Calu3 (cell line): ENCODE measurements at places on chromosomes 4 and X.

GRCh38 chr4:112109360-112110058 is 35.7 kb upstream of the FAM241A start:
- no peak for DNase-seq

DNA sequence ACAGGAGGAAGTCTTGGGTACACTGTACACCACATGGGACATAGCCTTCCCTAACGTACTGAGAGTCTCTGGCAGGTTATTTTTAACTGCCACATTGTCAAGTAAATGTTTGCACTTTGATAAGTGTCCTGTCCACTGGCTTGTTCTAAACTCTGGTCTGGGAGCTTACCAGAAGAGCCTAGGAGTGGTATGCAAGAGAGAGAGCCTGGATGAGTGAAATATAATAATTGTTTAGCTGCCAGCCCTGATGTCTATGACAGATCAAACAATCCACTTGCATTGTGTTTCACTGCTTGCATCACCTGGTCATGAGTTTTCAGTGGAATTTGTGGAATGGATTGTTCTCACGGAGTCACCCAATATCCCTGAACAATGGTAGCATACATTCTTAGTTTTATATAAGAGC is 91.6 kb downstream of the SHROOM3 start:
- peak; percentile 44 for DNase-seq

- DNase-seq: no peak
Measured at GRCh38 chr4:81808011-81808672, 336.4 kb upstream of the RASGEF1B start.

GRCh38 chr4:86831262-86832130 is 17.7 kb downstream of the SLC10A6 start:
- DNase-seq: peak; percentile 60

GRCh38 chr4:161189286-161190134 is 974.3 kb downstream of the FSTL5 start:
- DNase-seq: no peak

DNA sequence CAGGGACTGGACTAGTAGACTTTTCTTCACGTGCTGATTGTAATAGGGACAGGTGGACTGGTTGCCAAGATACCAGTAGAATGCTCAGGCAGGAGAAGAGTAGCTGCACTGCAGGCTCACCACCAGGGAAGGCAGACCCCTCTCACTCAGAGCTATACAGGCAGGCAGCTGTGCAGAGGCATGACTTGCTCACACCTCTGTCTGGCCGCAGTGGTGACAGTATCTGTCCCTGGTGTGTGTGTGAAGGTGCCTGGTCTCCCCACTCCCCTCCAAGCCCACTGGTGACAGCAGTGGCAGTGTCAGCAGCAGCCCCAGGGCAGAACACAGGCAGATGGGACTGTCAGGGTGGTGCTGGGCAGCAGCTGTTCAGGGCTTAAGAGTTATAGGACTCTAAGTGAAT is 140.7 kb downstream of the RPS6KA6 start:
- no peak for DNase-seq

- DNase-seq: no peak
Measured at GRCh38 chrX:138485767-138486166, 225.8 kb downstream of the FGF13 start.

GRCh38 chr4:125710766-125711165 is 396.0 kb downstream of the FAT4 start:
- DNase-seq: no peak

DNA sequence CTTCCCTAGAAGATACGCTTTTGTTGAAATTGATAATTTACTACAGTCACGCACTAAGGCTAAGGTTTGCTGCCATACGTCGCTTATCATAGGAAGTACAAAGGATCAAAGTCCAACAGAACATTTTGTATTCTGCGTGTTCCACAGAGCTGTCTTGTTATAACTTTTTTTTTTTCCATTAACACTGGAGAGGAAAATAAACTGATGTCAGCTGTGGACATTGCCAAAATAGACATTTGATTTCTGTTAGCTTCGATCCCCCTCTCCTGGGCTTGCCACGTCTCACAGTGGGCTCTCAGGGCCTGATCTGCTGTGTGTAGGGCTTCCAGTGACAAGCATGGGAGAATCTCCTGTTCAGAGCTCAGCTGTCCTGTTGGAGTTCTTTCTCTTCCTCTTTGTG is 93.3 kb downstream of the SPATA18 start:
- no peak for DNase-seq

GRCh38 chr4:106062452-106062875 is 167.2 kb downstream of the NPNT start:
- DNase-seq: peak; percentile 20

GRCh38 chr4:2944091-2944482 is 19.1 kb downstream of the NOP14 start:
- no peak for DNase-seq

DNA sequence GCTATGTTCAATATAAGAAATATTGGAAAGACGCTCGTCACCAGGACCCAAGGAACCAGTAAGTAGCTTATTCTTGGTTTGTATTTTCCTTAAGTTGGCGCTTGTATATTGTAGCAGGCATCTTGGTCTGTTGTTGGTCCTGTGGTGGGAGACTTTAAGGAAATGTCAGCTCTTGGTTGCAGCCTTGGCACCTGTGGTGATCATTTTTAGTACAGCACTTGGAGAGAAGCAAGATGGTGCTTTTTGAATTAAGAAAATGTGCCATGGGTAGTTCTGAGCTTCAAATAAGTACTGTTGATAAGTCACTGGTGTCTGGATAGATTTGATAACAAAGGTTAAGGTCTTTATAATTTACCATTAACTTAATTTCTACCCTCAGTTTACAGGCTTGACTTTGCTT is 1.1 kb downstream of the RPS3A start:
- DNase-seq: no peak

DNA sequence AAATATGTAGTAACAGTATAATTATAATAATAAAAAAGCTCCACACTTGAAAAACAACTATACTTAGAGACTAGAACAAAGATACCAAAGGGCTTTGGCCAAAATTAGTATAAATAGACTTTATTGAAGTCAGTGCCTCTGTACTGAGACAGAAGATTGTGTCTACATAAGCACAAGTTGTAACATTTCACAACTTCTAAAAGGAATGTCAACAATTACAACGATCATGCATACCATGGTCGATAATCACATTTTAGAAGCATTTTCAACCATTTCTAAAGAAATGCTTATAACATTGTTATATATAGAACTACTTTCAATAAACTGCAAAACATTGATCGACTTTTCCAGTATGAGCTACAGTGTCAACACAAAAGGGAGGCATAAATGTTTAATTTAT is 57.0 kb downstream of the DHX15 start:
- DNase-seq: no peak

GRCh38 chr4:89284828-89285227 is 22.8 kb downstream of the GPRIN3 start:
- peak; percentile 23 for DNase-seq
